ENCODE measurements at places on chromosomes 11 and 22.

GRCh38 chr11:121336279-121336937, 43.8 kb downstream of the SC5D start:
- DNase-seq = no peak

DNA sequence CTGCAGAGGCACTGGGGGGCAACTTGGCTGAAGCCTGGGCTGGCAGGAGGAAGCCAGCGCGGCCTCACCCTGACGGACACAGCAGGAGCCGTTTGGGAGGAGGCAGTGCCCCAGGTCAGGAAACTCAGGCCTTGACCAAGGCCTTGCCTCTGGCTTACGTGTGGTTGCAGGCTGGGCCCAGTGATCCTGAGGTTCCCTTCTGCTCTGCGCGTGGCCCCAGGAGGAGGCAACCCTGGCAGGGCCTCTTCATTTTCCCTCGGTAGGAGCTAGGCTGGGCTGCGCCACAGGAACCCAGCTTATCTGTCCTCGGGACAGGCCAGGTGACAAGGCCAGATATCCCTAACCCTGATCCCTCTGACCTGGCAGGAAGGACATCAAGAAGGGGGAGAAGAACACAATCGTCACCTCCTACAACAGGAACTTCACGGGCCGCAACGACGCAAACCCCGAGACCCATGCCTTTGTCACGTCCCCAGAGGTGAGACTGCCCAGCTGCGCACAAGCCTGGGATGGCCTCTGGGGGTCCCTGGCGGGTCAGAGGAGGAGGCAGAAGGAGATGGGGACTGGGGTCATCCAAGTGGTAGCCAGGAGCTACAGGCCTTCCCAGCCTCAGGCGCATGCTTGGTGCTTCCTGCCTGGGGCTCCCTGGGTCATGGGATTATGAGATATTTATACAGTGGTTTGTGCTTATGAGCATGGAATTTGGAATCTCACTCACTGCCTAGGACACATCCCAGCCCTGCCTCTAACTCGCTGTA, 20.6 kb downstream of the POLR3H start:
- no peak for DNase-seq

- DNase-seq = no peak
Observed at GRCh38 chr11:64244966-64245365, 1.8 kb downstream of the PPP1R14B start.

GRCh38 chr22:39923696-39924095, 22.8 kb downstream of the GRAP2 start:
- DNase-seq = no peak

DNA sequence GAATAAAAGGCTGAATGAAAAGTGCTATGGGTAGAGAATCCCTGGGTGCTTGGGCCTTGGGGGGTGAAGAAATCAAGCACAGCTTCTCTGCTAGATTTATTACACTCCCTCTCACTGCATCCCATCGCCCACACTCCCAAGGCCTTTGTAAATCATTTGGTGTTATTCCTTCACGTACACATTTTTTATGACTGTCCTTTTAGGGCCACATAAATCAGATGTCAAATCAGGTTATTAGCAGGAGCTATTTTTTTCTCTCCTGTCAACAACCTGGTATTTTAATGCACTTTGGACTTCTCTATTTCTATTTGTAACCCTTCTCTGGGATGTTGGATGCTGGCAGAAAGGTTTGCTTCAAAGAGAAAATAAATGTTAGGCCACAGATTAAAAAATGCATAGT, 408.8 kb downstream of the INSC start:
- no peak for DNase-seq

- DNase-seq = no peak
Observed at GRCh38 chr11:93732237-93732892, 8.9 kb downstream of the TAF1D start.

DNA sequence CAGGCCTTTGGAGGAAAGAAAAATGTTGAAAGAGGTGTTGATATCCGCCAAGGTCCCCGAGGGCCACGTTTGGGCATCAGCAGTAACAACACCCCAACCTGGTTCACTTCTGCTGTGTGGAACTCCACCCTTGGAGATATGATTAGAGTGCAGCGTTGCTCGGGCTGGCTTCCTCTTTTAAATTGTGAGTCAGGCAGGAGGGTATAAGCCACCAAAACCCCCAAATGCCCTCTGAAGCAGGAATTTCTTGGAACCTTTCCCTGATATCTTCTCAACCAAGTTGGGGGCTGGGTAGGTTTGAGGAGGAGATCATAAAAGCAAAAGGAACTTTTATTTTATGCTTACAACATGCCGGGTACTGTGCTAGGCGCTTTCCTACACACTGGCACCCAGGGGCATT, 6.4 kb upstream of the C11orf96 start:
- no peak for DNase-seq

DNA sequence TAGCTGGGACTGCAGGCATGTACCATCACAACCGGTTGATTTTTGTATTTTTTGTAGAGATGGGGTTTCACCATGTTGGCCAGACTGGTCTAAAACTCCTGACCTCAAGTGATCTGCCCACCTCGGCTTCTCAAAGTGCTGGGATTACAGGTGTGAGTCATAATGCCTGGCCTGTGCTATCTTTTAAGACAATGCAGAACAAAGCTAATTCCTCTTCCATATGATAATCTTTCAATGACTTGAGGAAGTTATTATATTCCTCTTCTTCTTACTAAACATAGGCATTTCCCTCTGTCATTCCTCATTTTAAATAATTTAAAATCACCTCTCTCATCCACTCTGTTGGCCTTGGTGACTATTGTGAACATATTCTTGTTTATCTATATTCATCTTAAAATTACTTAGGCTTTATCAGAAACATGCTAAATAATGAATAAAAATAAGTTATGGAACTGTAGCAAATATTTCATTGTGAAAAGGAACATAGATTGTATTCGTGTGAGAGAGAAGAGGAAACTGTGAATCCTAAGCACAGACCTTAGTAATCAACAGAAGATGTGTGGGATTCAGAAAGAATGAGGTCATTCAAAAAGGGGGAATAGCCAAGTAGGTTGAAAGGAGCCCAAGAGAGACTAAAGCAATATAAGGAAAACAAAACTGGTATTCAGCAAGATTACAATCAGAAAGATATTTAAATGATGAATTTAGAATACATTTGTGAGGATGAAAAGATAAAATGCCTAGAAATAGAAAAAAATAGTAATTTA, 269.4 kb downstream of the TTC28 start:
- DNase-seq = no peak

- no peak for DNase-seq
Observed at GRCh38 chr11:64735725-64736259, 8.2 kb downstream of the RASGRP2 start.

DNA sequence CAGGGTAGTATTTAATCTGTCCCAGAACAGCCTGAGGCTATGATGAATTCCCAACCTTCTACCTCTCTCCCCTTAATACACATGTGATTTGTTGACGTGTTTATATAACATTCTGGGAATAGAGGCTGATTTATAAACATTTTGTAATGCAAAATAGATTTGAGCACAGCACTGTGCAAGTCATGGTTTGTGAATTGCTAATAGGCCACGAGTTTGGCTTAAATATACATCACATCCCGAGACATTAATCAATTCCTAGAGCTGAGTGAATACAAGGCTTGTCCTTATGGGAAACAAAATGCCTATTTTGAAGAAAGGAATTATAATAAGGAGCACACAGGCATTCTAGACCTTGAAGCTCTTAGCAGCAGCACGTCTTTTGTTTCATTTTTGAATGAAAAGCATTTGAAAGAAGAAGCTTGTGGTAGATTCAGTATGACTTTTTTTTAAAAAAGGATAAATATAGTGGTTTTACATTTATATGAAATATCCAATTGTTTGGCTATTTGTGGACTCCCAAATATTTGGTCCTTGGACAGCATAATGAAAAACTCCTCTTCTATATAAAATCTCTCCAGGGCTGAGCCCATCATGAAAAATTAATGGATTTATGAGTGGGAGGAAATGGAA, 116.4 kb downstream of the SLC17A6 start:
- DNase-seq = no peak

GRCh38 chr11:27705873-27706820, 5.9 kb upstream of the BDNF start:
- peak; percentile 50 for DNase-seq

GRCh38 chr11:74370123-74370522, 28.1 kb downstream of the PGM2L1 start:
- no peak for DNase-seq

DNA sequence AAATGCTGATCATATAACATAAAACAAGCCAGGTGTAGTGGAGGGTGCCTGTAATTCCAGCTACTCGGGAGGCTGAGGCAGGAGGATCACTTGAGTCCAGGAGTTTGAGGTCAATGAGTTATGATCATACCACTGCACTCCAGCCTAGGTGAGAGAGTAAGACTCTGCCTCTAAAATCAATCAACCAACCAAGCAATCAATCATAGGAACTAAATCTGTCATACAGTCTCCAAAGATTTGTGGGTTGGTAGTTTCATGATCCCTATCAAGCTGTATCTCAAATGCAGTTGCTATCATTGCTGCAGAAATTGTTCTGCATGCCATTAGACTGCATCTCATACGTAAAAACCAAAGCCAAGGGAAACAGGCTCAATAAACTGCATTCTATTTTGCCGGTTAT, 33.1 kb downstream of the NARS2 start:
- DNase-seq = no peak

- DNase-seq = no peak
Observed at GRCh38 chr11:128645968-128646367, 47.9 kb upstream of the FLI1 start.

DNA sequence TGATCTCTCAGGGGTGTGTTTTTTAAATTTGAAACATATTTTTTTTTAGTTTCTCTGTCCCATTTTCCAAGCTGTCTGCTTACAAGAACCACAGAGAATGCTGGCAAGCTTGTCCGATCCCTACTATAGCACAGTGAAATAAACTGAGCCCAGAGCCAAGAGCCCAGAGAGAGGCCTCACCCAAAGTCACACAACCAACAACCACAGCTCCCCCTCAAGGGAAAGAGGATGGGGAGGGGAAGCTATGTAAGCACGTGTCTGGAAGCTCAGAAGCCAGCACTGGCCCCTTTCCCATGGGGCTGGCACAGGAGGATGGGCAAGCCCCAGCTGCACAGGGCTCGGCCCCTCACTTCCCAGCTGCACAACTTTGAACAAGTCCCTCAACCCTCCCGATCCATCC, 3.2 kb upstream of the SART1 start:
- DNase-seq = no peak

- peak; percentile 92 for DNase-seq
Observed at GRCh38 chr11:67345920-67346819, 7.2 kb downstream of the POLD4 start.

- no peak for DNase-seq
Observed at GRCh38 chr11:116071241-116071640, 567.0 kb upstream of the CADM1 start.

- no peak for DNase-seq
Observed at GRCh38 chr11:32527261-32528175, 56.1 kb upstream of the EIF3M start.

- DNase-seq = no peak
Observed at GRCh38 chr11:123822032-123822431, 15.9 kb upstream of the OR6M1 start.

GRCh38 chr11:83982825-83983224, 696.7 kb upstream of the CCDC90B start:
- no peak for DNase-seq

- DNase-seq = no peak
Observed at GRCh38 chr11:12810568-12810894, 136.3 kb downstream of the TEAD1 start.

DNA sequence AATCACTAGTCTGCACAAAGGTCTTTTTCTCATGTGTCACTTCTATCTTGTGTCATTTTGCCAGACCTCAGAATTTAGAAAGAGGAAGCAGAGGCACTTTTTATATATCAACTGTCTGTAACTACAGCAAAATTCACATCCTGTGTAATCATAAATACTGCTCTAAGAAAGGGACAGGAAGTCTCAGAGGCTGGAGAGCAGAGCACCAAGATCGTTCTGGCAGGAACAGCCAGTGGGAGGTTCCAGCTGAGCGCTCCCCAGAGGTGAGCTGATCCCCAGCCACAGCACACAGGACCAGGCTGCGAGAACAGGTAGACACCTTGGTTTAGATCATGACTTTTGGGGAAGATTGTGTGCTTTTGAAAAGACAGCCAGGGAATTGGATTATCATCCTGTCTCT, at the start of gene MS4A7:
MS4A7 (plus strand) TSS at position 179 of the 400 bp plus-strand sequence. CDS start 4,610 bp downstream, outside the sequence.
- DNase-seq = no peak

DNA sequence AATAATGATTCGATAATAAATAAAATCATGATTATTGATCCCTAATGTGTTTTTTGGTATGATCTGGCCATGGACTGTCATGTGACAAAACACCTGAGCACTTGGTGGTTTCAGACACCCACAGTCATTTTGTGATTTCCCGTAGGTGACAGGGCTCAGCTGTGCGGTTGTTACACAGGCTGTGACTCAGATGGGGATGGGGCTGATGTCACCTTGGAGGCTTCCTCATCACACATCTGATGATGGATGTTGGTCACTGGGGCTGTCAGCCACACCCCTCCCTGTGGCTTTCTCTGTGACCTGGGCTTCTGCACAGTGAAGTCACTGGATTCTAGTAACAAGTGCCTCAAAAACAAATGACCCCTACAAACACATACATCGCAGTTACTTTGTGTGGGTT, 995.1 kb downstream of the BRD1 start:
- no peak for DNase-seq

- peak; percentile 64 for DNase-seq
Observed at GRCh38 chr11:110199184-110199981, 97.0 kb downstream of the RDX start.

DNA sequence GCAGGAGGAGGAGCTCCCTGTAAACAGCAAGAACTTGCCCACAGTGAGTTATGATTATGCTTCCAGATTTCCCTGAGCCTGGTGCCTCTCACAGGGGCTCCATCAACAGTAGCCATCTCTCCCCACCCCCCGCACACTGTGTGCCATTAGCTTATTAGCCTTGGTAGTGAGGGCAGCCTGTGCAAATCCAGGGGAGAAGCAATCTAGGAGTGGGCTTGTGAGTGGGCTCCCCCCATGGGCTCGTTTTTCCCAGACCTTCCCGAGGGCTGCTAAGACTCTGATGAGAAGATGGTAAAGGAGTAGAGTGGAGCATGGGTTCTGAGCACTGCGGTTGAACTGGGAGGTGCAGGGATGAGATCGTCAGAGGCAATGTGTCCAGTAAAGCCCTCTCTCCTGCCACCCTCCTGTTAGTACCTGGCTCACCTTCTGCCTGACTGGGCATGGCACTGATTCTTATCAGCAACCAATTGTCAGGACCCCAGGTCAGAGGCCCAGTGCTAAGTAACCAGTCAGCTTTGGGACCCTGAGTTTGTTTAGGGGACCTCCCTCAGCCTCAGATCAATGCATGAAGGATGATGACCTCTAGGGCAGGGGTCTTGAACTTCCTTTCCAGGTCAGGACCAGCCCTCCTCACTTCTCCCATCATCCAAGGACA, 38.4 kb upstream of the TP53I11 start:
- no peak for DNase-seq
